ENCODE measurements at places on chromosomes 7 and 10.

DNA sequence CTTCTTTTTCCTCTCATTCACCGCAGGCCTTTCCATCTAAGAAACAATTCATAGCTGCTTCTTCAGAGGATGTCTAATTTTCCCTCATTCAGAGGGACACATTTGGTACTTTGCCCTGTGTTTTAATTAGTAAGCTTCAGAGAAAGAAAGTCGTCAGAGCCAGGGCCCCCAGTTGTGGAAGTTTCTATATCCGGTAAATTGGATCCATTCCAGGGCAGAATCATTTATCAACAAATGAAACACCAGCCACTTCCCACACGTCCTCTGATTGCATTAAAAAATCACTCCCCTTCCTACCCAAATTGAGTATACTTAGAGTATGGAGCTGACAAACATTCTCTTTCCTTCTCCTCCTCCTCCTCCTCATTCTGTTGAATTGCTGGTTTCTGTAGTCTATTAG, 205.8 kb upstream of the HDAC9 start:
- no peaks in the 10 kb centered on the region for H3K4me1 ChIP-seq
- no peak overlapping the region for H3K4me3 ChIP-seq
- no peak for DNase-seq
- no peaks in the 10 kb centered on the region for H3K27me3 ChIP-seq
- H3K27ac ChIP-seq, result no peak overlapping the region

GRCh38 chr7:80380957-80381356, 130.9 kb downstream of the GNAT3 start:
- no peak for DNase-seq
- H3K4me3 ChIP-seq, result no peak overlapping the region
- H3K27ac ChIP-seq, result no peak overlapping the region
- H3K36me3 ChIP-seq, result no peaks in the 10 kb centered on the region

- H3K27me3 ChIP-seq, result no peaks in the 10 kb centered on the region
- H3K4me1 ChIP-seq, result peaks cover 41% of the 10 kb centered on the region
- no peaks in the 10 kb centered on the region for H3K36me3 ChIP-seq
- H3K4me3 ChIP-seq, result no peak overlapping the region
- H3K27ac ChIP-seq, result peak overlapping the region; percentile 88
- no peak for DNase-seq
Measured at GRCh38 chr10:122308417-122309141, 37.5 kb downstream of the BTBD16 start.

DNA sequence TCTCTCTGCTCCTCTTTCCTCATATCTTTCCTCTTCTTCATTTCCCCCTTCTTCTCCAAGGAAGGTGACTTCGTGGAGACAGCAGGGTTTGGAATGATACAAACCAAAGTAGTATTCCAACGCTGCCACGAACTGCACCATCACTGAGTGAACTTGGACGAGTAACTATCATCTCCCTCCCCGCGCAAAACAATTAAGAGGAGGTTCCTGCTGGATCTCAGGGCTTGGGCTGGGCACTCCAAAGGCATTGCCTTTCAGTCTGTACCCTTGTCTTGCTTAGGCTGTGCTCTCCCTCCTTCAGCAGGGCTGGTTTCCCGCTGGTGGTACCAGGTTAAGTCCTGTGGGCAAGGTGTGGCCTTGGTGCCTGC, 790 bp upstream of the PITX3 start:
- peaks cover 24% of the 10 kb centered on the region for H3K4me1 ChIP-seq
- H3K27me3 ChIP-seq, result no peaks in the 10 kb centered on the region

GRCh38 chr7:101121991-101122932, 4.6 kb upstream of the SERPINE1 start:
- no peak for DNase-seq
- H3K27ac ChIP-seq, result peak overlapping the region; percentile 95
- peak overlapping the region; percentile 40 for H3K4me3 ChIP-seq
- H3K4me1 ChIP-seq, result peaks cover 19% of the 10 kb centered on the region
- no peaks in the 10 kb centered on the region for H3K27me3 ChIP-seq

DNA sequence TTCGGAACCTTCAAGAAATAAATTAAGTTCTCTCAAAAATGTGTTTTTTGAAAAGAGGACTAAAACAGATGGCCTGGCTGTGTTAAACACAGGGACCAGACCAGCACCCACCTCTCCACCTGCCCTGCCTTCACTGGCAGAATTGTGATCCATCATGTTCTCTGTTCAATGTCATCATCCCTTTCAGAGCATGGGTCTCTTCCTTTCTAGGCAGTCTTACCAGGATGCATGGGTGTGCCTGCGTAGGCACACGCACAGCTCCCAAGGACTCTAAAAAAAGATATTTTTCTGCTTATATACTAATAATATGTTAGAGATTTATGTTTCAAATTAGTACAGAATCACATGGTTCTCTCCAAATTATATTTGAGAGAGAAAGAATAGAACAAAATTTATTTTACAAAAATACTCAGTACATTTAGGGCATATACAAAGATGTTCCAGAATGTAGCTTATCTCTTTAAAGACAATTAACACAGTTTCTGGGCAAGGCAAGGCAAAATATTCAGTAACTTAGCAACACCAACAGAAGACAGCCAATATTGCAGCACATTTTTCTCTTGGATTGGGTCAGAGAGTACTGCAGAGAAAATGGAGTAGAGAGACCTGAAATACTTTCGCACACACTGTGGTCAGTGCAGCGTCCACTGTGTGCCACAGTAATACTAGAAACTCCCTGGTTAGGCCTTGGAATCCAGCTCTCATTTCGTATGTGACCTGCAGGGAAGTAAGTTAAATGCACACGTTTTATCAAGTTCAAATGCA, 52.8 kb downstream of the EGFR start:
- H3K27ac ChIP-seq, result peak overlapping the region; percentile 76
- no peak for DNase-seq
- H3K4me1 ChIP-seq, result peaks cover 82% of the 10 kb centered on the region
- H3K27me3 ChIP-seq, result no peaks in the 10 kb centered on the region

- H3K36me3 ChIP-seq, result no peaks in the 10 kb centered on the region
- peaks cover 10% of the 10 kb centered on the region for H3K4me1 ChIP-seq
- H3K4me3 ChIP-seq, result no peak overlapping the region
- H3K27ac ChIP-seq, result no peak overlapping the region
Measured at GRCh38 chr10:128859738-128860386, 607.2 kb upstream of the MGMT start.

- H3K27ac ChIP-seq, result no peak overlapping the region
- H3K36me3 ChIP-seq, result no peaks in the 10 kb centered on the region
- no peak overlapping the region for H3K4me3 ChIP-seq
- H3K27me3 ChIP-seq, result no peaks in the 10 kb centered on the region
Measured at GRCh38 chr7:115005953-115006352, 84.1 kb downstream of the MDFIC start.

DNA sequence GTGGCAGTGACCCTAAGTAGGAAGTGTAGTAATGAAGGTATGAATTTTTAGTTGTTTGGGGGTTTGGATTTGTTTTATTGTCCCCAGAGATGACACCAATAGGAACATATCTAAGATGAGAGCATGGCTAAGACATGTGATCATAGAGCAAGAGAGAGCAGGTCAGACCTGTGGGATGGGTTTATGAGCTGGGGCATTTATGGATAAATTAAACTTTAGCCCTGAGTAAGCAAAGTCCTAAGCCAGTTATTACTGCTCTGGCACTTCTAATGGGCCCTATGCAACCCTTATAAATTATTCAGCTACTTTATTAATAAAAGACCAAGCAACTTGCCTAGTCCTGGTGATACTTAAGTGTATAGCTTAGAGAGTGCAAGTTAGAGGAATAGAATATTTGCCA, 85.1 kb downstream of the LRRC4 start:
- H3K27ac ChIP-seq, result no peak overlapping the region
- DNase-seq, result no peak
- H3K4me3 ChIP-seq, result no peak overlapping the region
- H3K4me1 ChIP-seq, result no peaks in the 10 kb centered on the region
- H3K36me3 ChIP-seq, result peaks cover 9% of the 10 kb centered on the region

DNA sequence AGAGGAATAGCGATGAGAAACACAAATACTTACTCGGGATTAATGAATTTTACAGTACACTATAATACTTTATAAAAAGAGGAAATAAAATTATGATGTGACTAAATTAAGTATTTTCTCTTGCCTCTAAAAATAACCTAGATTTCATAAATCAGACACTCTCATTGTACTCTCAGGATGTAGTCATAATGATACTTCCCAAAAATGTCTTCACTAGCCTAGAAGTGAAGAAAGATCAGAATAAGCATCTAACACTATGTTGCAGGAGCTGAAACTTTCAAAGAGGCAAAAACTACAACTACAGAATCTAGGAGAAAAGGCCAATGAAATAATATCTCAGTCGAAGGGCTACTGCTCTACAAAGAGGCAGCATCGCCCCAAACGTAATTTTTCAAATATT, 49.4 kb downstream of the DNAJC1 start:
- peaks cover 7% of the 10 kb centered on the region for H3K4me1 ChIP-seq
- H3K4me3 ChIP-seq, result no peak overlapping the region
- DNase-seq, result no peak
- no peaks in the 10 kb centered on the region for H3K36me3 ChIP-seq
- no peak overlapping the region for H3K27ac ChIP-seq

- H3K4me3 ChIP-seq, result peak overlapping the region; percentile 93
- H3K27ac ChIP-seq, result peak overlapping the region; percentile 97
- H3K36me3 ChIP-seq, result no peaks in the 10 kb centered on the region
- peaks cover 43% of the 10 kb centered on the region for H3K4me1 ChIP-seq
Measured at GRCh38 chr7:1531979-1532455, 1.5 kb downstream of the MAFK start.

GRCh38 chr10:70376436-70377378, 5.7 kb downstream of the LRRC20 start:
- no peaks in the 10 kb centered on the region for H3K27me3 ChIP-seq
- no peak overlapping the region for H3K27ac ChIP-seq
- DNase-seq, result no peak
- no peak overlapping the region for H3K4me3 ChIP-seq
- peaks cover 32% of the 10 kb centered on the region for H3K4me1 ChIP-seq

GRCh38 chr7:30931161-30931928, 19.7 kb downstream of the AQP1 start:
- no peak overlapping the region for H3K27ac ChIP-seq
- peaks cover 11% of the 10 kb centered on the region for H3K4me1 ChIP-seq
- DNase-seq, result no peak
- no peaks in the 10 kb centered on the region for H3K27me3 ChIP-seq
- H3K36me3 ChIP-seq, result no peaks in the 10 kb centered on the region
- no peak overlapping the region for H3K4me3 ChIP-seq

DNA sequence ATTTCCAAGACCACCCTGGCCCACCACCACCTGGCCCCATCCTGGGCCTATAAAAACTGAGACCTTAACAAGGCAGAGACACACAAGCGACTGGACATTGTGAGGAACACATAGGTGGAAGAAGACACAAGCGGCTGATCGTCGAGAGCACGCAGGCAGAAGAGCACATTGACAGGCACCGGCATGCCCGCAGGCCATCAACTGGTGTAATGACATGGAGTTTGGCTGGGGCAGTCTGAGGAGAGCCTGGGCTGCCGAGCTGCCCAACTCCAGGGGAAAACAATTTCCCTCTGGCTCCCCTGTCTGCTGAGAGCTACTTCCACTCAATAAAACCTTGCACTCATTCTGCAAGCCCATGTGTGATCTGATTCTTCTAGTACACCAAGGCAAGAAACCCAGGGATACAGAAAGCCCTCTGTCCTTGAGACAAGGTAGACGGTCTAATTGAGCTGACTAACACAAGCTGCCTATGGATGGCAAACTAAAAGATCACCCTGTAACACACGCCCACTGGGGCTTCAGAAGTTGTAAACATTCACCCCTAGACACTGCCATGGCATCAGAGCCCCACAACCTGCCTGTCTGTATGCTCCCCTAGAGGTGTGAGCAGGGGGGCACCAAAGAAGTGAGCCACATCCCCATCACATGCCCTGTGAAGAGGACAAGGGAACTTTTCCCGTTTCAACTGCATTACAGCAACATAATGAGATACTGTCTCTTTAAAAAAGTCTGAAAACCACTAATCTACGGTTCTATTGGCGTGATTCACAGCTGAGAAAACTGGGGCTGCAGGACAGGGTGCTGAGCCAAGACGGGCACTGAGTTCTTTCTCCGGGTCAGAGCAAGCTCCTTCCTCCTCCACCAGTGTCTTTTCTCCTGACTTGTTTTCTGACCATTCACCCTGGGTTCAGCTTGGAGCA, 18.5 kb upstream of the TNS3 start:
- no peaks in the 10 kb centered on the region for H3K36me3 ChIP-seq
- no peak overlapping the region for H3K4me3 ChIP-seq
- no peak for DNase-seq
- H3K4me1 ChIP-seq, result peaks cover 41% of the 10 kb centered on the region
- no peaks in the 10 kb centered on the region for H3K27me3 ChIP-seq

- H3K4me3 ChIP-seq, result no peak overlapping the region
- no peak overlapping the region for H3K27ac ChIP-seq
- no peaks in the 10 kb centered on the region for H3K27me3 ChIP-seq
- no peak for DNase-seq
- peaks cover 4% of the 10 kb centered on the region for H3K4me1 ChIP-seq
Measured at GRCh38 chr7:133645884-133646391, 393.1 kb downstream of the EXOC4 start.

GRCh38 chr7:36301914-36302771, 87.5 kb upstream of the ANLN start:
- H3K4me3 ChIP-seq, result no peak overlapping the region
- no peaks in the 10 kb centered on the region for H3K36me3 ChIP-seq
- H3K4me1 ChIP-seq, result peaks cover 26% of the 10 kb centered on the region
- no peaks in the 10 kb centered on the region for H3K27me3 ChIP-seq
- H3K27ac ChIP-seq, result peak overlapping the region; percentile 57
- DNase-seq, result no peak

GRCh38 chr7:75689246-75690099, 49.3 kb downstream of the HIP1 start:
- no peak overlapping the region for H3K4me3 ChIP-seq
- H3K27ac ChIP-seq, result no peak overlapping the region
- H3K4me1 ChIP-seq, result peaks cover 4% of the 10 kb centered on the region

GRCh38 chr7:159138508-159138907, 6.2 kb downstream of the VIPR2 start:
- H3K4me1 ChIP-seq, result no peaks in the 10 kb centered on the region
- H3K27ac ChIP-seq, result no peak overlapping the region
- no peaks in the 10 kb centered on the region for H3K36me3 ChIP-seq
- no peak for DNase-seq

DNA sequence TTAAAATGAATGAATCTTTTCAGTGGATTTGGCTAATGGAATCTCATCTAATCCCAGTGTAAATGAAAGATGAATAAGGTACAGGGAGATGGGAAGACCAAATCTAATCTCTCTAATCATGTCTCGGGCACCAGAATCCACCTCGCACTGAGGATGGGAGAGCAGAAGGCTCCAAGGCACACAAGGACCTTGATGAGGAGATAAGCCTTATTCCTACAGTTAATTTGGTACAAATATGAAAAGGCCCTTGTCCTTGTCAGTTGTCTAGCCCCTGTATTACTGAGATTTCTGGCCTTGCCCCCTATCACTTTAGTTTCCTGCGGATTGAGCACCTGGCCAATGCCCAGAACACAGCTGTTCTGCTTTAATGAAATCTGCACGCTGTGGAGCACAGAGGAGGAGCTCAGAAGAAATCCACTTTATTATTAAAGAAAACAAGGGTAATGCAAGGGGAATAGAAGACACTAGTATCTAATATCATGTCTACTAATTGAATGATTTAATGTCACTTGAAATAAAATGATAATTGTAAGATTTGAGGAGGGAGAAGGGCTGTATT, 321.4 kb upstream of the HGF start:
- H3K36me3 ChIP-seq, result no peaks in the 10 kb centered on the region
- no peaks in the 10 kb centered on the region for H3K4me1 ChIP-seq
- H3K27ac ChIP-seq, result no peak overlapping the region
- DNase-seq, result no peak
- H3K27me3 ChIP-seq, result no peaks in the 10 kb centered on the region
- no peak overlapping the region for H3K4me3 ChIP-seq
